ENCODE measurements at places on chromosomes 6 and 20.

- DNase-seq: no peak
These were observed 801 bp downstream of the TBPL1 start for GRCh38 chr6:133953634-133954415.

DNA sequence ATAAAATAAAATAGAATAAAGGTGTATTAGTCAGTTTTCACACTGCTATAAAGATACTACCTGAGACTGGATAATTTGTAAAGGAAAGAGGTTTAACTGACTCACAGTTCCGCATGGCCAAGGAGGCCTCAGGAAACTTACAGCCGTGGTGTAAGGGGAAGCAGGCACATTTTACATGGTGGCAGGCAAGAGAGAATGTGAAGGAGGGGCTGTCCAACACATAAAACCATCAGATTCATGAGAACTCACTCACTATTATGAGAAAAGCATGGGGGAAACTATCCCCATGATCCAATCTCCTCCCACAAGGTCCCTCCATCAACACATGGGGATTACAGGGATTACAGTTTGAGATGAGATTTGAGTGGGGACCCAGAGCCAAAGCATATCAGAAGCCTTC is 41.1 kb upstream of the BCAS1 start:
- DNase-seq: no peak

- DNase-seq: peak; percentile 70
These were observed 37.8 kb downstream of the MARCKS start for GRCh38 chr6:113894712-113895674.

DNA sequence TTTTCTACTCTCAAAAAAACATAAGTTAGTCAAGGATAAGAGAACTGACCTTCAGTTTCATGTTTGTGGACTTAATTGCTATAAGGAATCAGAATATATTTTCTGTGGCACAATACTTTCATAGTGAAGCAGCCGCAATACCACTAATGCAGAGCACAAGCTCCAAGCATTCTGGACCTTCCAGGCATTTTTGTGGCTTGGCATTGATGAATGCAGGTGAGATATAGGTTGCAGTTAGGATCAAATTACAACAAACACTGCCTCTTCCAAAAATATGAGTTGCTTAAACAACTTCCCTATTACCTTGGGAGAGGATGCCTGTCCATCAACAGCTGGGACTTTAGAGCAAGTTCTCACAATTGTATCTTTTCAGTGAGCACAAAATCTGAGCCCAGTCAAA is 162.8 kb upstream of the RSPO3 start:
- no peak for DNase-seq

DNA sequence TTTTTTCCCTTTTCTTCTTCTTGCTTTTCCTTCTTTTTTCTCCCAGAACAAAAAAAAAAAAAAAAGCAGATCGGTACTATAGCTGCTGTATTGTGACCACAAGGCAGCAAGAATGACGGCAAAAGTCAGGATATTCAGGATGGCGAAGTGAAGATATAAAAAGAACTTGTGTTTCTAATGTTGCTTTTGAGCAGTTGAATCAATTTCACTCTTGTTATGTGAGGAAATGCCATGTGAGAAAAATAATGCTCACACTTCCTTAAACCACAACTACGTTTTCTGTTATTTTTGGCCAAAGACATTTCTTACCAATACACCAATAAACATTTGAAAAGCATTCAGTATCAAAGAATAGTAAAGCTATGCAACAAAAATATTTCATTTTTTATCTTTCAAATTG is 510.5 kb downstream of the HACE1 start:
- DNase-seq: no peak

DNA sequence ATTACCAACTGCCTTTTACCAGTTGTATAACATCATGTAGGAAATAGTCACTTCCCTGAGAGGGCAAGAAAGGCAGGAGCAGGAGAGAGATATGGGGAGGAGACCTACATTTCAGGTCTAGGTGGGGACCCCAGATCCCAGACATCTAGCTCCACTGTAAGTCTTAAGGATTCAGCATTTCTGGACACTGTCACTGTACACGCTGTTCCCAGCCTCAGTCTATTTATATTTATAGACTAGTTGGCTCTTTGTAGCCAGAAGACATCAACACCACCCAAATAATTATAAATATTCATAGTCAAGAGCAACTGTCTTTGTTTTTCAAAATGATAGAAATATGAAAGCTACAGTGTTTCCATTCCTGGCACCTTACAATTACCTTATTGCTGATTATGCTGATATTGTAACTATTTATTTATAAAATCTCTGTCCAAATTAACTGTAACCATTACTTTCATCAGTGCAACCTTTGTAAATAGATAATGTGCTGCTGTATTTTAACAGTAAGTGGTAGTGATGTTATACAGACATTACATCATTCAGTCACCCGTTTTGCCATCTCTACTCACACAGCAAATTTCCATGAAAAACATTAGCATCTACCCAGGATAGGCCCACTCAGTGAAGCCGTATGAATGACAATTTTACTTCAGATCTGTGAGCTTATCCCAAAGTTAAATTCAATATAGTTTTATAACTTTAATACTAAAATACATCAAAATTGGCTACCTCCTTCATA is 162.8 kb downstream of the PTPRK start:
- DNase-seq: no peak

DNA sequence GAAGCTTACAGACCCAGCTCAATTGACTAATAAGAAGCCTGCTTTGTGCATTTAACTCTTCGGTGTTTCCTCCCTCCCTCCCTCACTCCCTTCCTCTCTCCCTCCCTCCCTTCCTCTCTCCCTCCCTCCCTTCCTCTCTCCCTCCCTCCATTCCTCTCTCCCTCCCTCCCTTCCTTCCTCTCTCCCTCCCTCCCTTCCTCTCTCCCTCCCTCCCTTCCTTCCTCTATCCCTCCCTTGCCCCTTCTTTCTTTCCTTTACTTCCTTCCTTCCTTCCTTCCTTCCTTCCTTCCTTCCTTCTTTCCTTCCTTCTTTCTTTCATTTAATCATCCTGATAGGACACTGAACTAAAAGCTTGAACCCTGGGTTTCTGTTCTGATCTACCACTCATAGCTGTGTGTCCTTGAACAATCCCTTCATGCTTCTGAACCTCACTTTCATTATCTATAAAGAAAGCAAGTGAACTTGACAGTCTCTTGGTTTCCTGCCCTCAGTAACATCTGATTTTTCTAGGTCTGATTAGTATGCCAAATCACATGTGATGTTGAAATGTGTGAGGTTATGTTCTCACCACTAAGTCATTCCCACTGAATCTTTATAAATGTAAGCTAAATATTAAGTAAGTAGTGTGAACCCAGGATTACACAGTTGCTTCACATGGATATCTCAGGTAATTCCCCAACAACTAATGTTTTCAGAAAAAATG is 132.3 kb upstream of the BMP2 start:
- no peak for DNase-seq

DNA sequence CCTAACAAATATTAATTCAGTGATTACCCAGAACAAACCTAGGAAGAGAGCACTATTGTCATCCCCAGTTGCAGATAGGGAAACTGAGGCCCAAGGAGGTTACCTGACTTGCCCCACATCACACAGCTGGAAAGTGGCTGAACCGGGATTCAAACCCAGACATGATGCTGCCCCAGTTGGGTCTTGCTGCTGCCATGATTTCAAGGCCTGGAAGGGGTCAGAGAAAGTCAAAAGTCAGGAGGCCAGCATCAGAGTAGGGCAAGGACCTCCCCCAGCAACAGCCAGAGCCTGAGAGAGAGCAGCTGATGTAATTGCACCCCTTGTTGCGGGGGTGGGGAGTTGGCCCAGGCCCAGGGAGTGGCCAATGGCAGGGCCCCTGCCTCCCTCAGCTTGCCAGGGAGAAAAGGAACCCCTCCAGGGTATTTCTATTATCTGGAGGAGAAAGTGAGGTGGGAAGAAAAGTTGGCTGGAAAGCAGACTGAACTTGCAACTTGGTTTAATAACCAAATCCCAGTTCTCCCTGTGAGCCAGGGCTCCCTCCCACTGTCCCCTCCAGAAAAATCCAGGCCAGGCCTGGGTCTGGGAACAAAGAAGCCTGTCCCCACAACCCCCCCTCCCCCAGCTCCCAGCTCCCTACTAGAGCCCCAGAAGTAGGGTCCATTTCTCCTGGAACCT is 83.6 kb downstream of the MRPL14 start:
- peak; percentile 76 for DNase-seq

DNA sequence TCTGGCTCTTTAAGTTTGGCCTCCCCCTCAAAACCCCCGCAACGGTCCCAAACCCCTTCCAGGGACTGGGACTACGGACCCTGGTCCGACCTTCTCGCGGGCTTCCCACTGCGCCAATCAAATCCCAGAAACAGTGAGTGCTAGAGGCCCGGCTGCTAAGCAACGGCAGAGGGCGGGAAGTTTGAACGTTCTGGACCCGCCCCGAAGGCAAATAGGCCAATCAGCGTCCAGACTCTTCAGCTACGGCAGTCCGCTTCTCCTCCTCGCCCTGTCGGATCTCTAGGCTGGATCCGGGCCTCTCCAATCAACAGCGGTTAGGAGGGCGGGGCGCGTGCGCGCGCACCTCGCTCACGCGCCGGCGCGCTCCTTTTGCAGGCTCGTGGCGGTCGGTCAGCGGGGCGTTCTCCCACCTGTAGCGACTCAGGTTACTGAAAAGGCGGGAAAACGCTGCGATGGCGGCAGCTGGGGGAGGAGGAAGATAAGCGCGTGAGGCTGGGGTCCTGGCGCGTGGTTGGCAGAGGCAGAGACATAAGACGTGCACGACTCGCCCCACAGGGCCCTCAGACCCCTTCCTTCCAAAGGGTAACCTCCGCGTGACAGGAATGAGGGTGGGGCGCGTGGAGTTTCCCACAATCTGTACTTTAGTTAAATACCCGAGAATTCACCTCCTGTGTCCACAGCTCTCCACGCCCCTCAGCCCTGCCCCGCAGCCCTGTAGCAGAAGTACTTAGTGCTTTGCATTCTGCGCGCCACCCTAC is at the start of gene MSH5:
Gene MSH5, plus strand, starts transcription at position 367 of the 758 bp plus-strand sequence. CDS start 462 bp downstream, outside the sequence.
- DNase-seq: peak; percentile 99

GRCh38 chr20:58981628-58982364 is 740 bp downstream of the NELFCD start:
- peak; percentile 17 for DNase-seq

- DNase-seq: peak; percentile 70
These were observed 471 bp downstream of the EZR start for GRCh38 chr6:158818581-158819212.

GRCh38 chr6:105313211-105313610 is 89.7 kb downstream of the PREP start:
- no peak for DNase-seq

- DNase-seq: peak; percentile 72
These were observed 73.7 kb downstream of the PRND start for GRCh38 chr20:4795394-4795793.

- DNase-seq: no peak
These were observed 66.0 kb downstream of the CDS2 start for GRCh38 chr20:5192570-5193431.

DNA sequence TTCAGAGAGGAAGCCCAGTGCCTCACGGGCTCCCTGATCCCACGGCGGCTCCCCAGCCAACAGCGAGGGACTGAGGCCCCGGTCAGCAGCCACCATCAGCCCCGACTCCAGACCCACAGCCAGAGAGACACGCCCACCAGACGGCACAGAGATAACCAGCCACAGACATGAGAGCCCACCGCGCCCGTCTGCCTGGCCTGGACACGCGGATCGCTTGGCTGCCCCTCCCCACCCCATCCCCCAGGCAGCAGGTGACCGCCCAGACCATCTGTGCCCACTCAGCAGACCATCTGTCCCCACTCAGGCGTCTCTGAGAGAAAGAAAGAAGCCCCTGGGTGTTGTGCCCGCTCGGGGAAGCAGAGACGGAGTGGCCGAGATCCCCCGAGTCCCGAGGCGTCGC is 55.5 kb upstream of the CHRNA4 start:
- DNase-seq: no peak

DNA sequence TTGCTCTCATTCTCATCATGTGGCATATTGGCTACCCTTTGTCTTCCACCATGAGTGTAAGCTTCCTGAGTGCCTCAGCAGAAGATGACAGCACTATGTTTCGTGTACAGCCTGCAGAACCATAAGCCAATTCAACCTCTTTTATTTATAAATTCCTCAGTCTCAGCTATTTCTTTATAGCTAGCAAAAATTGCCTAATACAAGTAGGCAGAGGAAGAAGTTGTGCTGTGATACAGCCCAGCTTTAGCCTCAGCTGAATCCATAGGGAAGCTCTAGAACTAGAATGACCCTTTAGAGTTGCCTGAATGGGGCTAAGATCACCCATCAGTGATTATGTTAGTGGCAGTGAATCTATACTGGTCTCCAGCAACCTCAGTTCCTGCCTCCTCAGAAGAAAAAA is 19.0 kb upstream of the SERINC1 start:
- no peak for DNase-seq

GRCh38 chr6:20706939-20707485 is 172.8 kb downstream of the CDKAL1 start:
- DNase-seq: no peak

DNA sequence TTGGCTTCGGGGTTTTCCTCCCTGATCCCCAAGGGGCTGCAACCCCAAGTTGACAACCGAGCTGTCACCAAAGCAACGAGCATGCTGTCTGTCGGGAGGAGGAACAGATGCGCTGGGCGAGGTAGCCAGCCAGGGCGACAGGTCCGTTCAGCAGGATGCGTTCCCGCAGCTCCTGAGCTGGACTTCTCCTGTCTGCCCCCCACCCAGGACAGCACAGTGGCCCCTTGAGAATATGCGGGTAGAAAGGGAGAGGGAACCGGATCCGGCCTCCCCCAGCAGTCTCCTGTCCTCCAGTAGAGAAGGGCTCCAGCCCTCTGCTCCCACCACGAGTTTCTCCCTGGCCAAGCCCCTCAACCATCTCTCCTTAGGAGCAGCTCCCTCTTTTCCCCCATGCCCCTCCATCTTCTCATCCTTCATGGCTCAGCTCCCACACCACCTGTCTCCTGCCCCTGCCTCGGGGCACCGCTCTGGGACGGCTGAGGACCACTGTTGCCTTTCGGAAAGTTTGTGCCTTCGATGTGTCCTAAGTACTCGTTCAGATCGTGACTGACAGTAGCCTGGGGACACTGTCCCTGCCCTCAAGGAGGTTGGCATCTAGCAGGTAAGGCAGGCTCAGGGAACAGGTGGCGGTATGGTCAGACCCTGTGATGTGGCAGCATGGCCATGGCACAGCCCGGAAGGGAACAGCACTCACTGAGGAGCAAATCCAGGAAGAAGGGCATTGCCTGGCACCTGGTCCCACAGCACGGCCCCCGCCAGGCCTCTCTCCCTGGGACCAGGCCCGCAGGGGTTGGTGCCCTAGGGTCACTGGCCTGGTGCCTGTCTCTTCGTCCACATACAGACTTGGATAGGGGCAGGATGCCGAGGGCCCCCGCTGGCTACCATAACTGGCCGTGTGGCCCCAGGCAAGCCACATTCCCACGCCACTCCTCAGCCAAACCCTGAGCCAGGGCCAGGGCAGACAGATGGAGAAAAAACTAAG is 96.3 kb downstream of the ASXL1 start:
- no peak for DNase-seq

Data from fibroblast of skin of scalp (primary cell).